ENCODE measurements at places on chromosomes 16 and 17. TPM values are rescaled to one million over a fixed set of nuclear protein-coding genes. Genes with fewer than 3 reads are reported as not detected.

Gene ENPP7
- not detected for total RNA-seq

Gene VKORC1
- 163 TPM for total RNA-seq

Gene DNAAF8
- total RNA-seq, result 1.2 TPM

Gene CCR7
- not detected for total RNA-seq

Gene PRR11
- 2.1 TPM for total RNA-seq

Gene MMP25
- not detected for total RNA-seq

Gene SKAP1
- total RNA-seq, result 0.28 TPM

Gene NCOR1
- total RNA-seq, result 110 TPM

Gene TMEM238L
- not detected for total RNA-seq

Gene HOXB13
- under 0.01 TPM for total RNA-seq

Gene AURKB
- 16.7 TPM for total RNA-seq

Gene UNC13D
- 0.83 TPM for total RNA-seq

Gene NDE1
- total RNA-seq, result 19.9 TPM

Gene CDRT15L2
- not detected for total RNA-seq

Gene CA5A
- not detected for total RNA-seq
